ENCODE measurements at places on chromosomes 6 and 20.

- no peak for DNase-seq
Observed at GRCh38 chr6:1062786-1063545, 248.9 kb upstream of the FOXQ1 start.

- DNase-seq, result no peak
Observed at GRCh38 chr6:17589406-17590096, 10.6 kb upstream of the FAM8A1 start.

- DNase-seq, result no peak
Observed at GRCh38 chr20:20520776-20521175, 152.9 kb downstream of the INSM1 start.

DNA sequence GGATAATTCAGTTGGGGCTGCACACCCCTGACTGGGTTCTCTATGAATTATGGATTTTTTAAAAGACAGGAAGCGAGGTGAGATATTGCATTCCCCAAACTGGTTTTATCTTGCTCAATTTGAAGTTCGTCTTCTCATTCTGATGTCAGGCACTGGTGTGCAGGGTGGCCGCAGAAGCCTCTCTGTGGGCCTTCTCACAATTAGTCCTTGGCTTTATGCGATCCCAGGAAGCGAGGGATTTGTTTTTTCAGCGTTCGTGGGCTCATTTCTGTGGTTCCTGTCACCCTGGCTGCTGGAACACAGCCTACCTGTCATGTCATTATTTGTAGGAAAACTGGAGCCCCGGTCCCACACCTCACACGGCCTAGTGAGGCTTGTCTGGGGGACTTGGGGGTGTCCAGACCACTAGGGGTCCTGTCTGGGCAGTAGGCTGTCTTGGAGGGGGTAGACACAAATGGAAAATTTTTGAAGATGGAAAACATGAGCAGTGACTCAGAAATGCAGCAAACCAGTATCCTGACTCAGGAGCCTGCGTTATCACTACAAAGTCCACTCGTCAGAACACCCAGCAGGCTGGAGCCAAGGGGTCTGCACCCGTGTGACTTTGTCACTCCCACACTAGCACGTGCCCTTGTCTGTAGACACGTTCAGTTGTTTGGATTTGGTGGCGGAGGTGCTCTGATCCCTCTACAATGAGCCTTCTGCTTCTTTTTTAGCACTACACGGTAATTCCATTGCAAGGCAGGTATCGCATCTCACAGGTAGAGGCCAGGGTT, 42.2 kb downstream of the GNAS-AS1 start:
- no peak for DNase-seq

DNA sequence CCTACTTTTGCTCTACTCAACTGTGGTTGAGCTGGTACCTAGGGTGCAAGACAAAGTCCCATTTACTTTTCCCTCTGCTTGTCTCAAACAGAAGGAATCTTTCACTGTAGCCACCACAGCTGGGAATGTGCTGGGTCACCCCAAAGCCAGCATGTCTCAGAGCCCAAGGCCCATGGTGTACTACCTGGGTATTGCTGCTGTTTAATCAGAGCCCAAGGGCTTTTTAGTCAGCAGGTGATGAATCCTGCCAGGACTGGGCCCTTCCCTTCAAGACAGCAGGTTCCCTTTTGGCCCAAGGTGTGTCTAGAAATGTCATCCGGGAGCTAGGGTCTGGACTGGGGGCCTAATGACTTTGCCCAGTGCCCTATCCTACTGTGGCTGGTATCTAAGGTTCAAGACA, 249.8 kb downstream of the HDGFL1 start:
- no peak for DNase-seq

DNA sequence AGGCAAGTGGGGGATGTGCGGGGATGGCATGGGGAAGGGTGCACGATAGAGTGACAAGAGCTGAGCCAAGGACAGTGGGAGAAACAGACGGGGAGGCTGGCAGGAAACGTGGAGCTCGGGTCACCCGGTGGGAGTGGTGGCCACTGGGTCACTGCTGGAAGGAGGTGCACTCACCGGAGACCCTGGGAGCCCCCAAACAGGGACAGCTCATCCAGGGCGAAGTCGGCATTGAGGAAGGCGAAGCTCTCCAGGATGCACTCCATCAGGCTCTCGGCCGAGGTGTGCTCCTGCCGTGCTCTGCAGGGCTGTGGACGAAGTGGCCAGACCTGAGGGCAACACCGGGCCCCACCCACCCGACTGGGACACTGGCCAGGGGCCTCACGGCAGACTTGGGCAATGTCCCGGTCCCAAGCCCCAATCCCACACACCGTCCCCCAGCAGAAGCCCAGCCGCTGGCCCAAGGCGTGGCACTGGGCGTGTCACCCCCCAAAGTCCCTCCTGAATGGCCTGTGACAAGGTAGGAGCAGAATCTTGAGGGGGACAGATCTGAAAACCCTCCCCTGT, 87.3 kb downstream of the PTPN1 start:
- no peak for DNase-seq

- no peak for DNase-seq
Observed at GRCh38 chr20:51276296-51276695, 253.4 kb upstream of the KCNG1 start.

DNA sequence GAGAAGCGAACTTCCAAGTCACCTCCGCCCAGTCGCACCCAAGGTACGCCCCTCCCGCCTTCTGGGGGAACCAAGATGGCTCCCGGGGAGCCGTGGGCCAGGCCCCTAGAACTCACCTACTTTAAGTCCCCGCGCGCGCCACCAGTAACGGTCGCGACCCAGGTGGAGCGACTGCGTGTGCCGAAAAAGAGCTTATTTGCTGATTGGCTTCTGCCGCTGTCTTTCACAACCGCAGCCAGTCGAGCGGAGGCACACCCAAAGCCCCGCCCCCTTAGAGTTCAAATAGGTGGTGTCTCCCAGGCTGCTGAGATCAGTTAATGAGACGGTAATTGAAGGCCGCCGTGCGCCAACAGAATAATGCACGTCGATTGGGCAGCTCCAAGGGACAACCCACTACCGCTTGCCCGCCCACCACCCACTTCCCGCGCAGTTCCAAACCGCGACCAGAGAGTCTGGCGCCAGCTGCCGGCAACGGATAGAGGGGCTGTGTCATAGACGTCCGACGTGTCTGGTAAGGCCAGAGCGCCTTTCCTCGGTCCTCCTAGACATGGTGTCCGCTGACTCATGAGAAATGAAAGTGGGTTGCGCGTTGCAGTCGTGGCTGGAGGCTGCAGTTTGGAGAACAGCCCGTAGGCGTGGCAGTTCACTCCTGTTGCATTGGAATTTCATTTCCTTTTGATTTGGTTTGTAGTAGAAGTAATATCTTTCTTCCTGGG, at the start of gene MDC1:
MDC1 (minus strand) TSS at position 153 of the 716 bp plus-strand sequence. CDS start 2,106 bp downstream, outside the sequence.
- DNase-seq, result peak; percentile 100

- no peak for DNase-seq
Observed at GRCh38 chr20:20440481-20440880, 72.6 kb downstream of the INSM1 start.

DNA sequence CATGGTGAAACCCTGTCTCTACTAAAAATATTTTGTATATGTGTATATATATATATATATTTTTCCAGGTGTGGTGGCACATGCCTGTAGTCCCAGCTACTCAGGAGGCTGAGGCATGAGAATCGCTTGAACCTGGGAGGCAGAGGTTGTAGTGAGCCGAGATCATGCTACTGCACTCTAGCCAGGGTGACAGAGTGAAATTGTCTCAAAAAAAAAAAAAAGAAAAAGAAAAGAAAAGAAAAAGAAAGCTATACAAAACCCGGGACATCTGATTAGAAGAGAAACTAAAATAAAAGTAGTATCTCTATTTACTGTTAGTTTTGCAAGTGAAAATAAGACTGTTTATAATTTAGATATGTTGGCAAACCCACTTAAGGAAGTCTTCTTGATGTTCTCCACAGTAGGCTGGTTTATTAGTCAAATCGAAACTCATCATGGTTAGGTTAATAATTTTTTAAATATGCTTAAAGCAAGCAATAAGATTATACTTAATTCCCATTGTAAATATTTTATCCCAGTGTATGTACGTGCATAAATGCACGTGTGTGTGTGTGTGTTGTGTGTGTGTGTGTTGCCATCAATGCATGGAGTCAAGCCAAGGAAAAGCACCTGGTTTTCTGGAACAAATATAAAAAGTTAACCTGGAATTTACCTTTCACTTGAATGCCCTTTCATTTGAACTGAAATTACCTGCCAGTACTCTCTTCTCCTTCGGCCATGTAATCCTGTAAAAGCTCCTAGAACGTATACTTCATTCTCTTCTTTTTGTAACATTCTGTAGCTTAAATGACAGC, 7.1 kb downstream of the VNN2 start:
- DNase-seq, result no peak

GRCh38 chr6:160263196-160263939, 4.7 kb upstream of the SLC22A2 start:
- no peak for DNase-seq

DNA sequence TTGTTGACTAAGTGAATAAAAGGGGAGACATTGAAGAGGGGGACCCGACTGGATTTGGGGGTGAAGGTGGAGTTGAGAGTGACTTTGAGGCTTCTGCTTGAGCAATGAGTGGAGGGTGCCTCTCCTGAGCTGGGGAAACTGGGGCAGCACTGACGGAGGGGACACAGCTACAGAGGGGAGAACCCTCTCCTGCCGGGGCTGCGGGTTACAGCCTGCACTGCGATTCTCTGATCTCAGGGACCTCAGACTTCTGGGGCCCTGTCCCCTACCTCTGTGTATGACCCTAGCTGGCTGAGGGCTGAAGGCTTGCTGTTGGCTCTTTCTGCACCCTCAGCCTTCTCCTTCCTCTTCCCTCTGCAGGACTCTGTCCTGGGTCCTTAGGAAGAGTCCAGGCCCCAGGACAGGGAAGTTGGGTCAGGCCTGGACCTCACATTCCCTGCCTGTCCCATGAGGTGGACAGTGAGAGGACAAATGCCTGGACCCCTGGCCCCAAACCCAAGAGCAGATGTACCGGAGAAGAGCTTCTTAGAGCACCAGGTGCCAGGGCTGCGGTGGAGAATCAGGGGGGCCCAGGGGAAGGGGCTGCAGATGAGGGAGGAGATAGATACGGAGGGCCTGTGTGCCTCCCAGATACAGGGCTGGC, 13.7 kb upstream of the FAM110A start:
- no peak for DNase-seq

DNA sequence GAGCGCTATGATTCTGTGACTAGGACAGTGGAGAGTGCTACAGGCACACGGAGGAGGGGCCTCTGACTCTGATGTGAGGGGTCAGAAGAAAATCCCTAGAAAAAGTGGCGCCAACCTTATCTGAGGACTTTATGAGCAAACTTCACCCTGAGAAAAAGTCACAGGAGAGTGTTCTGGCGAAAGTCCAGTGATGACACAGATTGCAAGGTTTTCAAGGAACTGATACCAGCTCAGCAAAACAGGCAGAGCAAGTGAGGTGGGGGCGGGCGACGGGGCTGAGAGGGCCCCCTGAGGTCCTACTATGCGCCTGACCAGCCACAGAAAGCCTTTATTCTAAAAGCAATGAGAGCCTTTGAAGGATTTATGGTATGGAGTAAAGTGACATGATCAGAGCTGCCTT, 73.3 kb downstream of the SLC22A23 start:
- no peak for DNase-seq

DNA sequence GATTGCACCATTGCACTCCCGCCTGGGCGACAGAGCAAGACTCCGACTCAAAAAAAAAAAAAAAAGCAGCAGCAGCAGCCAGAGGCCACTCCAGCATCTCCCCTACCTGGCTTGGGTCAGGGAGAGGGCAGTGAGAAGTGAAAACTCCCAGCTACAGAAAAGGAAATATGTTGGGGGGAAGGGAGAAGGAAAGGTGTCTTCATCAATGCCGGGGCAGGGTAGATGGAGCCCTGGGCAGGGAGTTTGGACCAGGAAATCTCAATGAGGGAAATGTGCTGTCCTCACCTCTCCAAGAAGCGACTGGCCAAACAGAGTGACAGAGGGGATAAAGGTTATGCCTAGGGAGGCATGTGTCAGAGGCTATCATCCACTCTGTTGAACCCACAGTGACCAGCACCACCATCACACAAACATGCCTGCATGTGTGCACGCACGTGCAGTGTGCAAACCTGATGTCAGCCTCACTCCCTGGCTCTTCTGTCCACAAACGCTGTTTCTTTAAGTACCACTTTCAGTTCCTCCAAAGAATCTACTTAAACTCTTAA, 887 bp upstream of the AIF1 start:
- no peak for DNase-seq

DNA sequence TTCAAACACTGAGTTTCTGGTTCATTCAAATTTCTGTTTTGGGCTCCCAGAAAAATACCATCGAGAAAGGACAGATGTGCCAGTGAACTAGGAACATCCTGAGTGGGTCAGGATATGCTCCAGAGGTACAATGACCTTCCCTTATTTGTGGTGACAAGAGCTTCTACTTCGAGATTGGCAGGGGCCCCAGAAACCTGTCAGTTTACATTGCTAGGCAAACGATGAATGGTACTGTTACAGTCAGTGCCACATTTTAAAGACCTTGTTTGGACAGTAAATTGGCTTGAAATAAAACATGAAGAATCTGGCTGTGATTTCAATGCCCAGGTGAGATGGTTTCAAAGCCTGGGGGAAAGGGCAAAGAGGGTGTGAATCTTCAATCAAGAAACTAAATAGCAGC, 454.5 kb upstream of the ID4 start:
- no peak for DNase-seq

DNA sequence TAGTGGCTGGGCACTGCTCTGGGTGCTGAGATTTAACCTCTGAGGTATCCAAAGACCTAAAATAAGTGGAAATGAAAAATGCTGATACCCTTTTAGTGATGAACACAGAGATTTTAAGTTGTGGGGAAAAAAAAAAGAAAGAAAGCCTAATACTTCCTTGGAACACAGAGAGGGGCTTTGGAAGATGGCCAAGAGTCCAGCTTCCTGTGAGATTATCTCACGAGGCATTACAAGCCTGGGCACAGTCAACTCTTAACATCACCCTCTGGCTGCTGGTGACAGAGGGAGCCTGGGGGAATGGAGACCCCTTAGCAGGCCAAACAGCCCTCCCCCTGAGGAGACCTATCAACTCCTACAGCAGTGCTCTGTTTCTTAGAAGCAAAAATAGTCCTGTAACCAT, 19.7 kb downstream of the BTN2A1 start:
- DNase-seq, result no peak

GRCh38 chr6:13183415-13184088, 144.8 kb downstream of the TBC1D7 start:
- no peak for DNase-seq

- no peak for DNase-seq
Observed at GRCh38 chr6:71289802-71290175, 1.2 kb downstream of the OGFRL1 start.

DNA sequence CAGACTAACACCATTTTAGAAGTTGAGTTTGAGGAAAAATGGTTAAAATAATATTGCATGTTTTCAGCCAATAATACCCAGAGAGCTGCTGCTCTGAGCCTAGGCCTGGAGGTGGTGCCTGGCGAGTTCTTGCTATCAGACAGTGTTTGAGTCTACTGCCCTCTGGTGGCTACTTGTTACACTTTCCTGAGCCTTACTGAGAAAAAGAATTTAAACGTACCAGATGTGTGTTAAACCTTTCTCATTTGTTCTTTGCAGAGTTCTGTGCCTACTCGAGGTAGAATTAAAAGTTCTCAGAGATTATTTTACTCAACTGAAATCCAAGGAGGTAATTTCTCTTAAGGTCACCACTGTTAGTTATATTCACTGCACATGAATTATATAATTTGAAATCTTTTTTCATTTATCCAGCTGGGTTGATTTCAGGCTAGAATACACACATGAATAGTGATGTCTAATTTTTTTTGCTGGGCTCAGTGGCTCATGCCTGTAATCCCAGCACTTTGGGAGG, 38.2 kb downstream of the SHLD1 start:
- DNase-seq, result peak; percentile 81

GRCh38 chr6:27743787-27744186, 168.4 kb downstream of the OR2B2 start:
- DNase-seq, result no peak

GRCh38 chr20:33696448-33696847, 10.3 kb upstream of the E2F1 start:
- DNase-seq, result no peak

- peak; percentile 40 for DNase-seq
Observed at GRCh38 chr20:2521369-2522305, 12.9 kb upstream of the ZNF343 start.

Data from HL-60 (cell line).